ENCODE measurements at places on chromosomes 13 and 19.
A peak's percentile ranks its signal among the peaks of the same experiment; 100 is the strongest.

DNA sequence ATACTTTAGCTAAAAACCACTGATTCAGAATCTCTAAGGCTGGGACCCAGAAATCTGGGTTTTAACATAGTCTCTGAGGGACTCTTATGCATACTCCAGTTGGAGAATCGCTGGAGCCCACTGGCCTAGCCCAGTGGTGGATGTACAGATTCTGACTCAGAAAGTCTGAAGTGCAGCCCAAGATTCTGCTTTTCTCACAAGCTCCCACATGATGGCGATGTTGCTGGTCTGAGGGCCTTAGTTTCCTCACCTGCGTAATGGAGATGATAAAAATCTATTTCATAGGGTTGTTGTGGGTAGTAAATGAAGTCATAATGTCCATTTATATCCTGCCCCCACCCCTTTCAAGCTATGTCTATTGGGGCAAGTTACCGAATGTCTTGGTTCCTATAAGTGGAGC, 7.7 kb upstream of the CDADC1 start:
- no peak for DNase-seq
- no peak overlapping the region for H3K27ac ChIP-seq
- H3K4me3 ChIP-seq: no peak overlapping the region
- no peaks in the 10 kb centered on the region for H3K27me3 ChIP-seq

GRCh38 chr13:23777575-23777870, 111.7 kb downstream of the MIPEP start:
- peaks cover 3% of the 10 kb centered on the region for H3K4me1 ChIP-seq
- H3K36me3 ChIP-seq: no peaks in the 10 kb centered on the region
- DNase-seq: no peak
- no peak overlapping the region for H3K4me3 ChIP-seq

- no peaks in the 10 kb centered on the region for H3K36me3 ChIP-seq
- DNase-seq: no peak
- no peak overlapping the region for H3K27ac ChIP-seq
- H3K4me3 ChIP-seq: no peak overlapping the region
- H3K27me3 ChIP-seq: no peaks in the 10 kb centered on the region
- H3K4me1 ChIP-seq: no peaks in the 10 kb centered on the region
Observed at GRCh38 chr19:34972163-34972705, 8.2 kb upstream of the ZNF792 start.

GRCh38 chr19:34408411-34408810, 4.2 kb downstream of the PDCD2L start:
- DNase-seq: no peak
- H3K27me3 ChIP-seq: no peaks in the 10 kb centered on the region
- H3K27ac ChIP-seq: no peak overlapping the region
- H3K4me1 ChIP-seq: no peaks in the 10 kb centered on the region
- no peak overlapping the region for H3K4me3 ChIP-seq

DNA sequence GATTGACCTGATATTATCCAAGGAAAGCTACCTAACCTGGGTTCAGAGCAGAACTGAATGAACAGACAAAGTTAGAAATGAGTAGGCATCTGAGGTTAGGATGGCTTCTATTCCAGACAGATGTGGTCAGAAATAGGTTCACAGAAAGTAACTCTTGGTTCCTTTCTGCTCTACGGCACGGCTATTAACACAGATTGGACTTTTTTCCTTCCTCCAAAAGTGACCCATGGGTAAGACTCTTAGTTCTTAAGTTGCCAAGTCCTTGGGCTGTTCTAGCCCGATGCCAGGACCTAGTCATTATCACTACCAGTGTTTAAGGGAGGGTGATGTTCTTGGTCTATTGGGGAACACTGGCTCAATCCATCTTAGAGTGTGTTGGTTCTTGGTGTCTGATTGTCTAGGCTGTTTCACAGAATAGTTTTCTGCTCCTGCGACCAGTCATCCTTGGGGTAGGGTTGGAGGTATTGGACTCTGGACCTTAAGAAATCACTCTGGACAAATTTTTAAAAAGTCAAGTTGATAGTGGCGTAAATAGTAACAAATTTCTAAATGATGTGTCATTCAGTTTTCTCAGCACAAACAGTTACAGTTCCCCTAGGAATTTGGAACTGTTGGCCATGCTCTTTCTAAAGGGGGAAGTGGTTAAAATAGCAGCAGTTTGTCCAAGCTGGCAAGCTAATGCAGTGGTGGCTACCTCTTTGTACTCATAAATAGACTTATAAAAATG, 60.1 kb upstream of the MYCBP2 start:
- H3K27ac ChIP-seq: peak overlapping the region; percentile 43
- no peaks in the 10 kb centered on the region for H3K27me3 ChIP-seq
- H3K36me3 ChIP-seq: no peaks in the 10 kb centered on the region

- H3K4me1 ChIP-seq: peaks cover 35% of the 10 kb centered on the region
- no peaks in the 10 kb centered on the region for H3K36me3 ChIP-seq
- no peak for DNase-seq
- no peaks in the 10 kb centered on the region for H3K27me3 ChIP-seq
- peak overlapping the region; percentile 89 for H3K27ac ChIP-seq
Observed at GRCh38 chr13:24092108-24092507, 68.4 kb upstream of the SPATA13 start.

DNA sequence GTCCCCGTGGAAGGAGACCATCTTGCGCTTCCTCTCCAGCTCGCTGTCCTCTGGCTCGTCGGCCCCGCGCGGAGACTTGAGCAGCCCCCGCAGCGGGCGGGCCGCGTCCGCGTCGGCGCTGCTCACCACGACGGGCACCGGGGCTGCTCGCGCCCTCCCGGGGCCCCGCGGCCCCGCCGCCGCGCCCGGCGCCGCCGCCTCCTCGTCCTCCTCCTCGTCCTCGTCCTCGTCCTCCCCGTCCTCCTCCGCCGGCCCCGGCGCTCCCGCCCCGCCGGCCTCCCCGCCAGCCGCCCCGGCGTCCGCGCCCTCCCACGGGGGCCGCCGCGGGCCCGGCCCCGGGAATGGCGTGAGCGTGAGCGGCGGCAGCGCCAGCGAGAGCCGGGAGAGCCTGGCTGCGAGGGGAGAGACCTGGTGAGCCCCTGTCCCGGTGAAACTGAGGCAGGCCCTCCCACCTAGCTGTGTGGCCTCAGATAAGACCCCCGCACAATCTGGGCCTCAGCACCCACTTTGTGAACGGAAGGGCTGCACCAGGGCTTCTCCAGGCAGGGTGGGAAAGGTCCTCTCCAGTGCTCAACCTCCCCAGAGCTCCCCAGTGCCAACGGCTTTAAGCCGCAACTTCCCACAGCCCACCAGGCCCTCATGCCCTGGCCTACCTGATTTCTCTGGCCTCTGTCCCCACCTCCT, 17.8 kb downstream of the LMTK3 start:
- peaks cover 41% of the 10 kb centered on the region for H3K4me1 ChIP-seq
- no peaks in the 10 kb centered on the region for H3K27me3 ChIP-seq
- no peak overlapping the region for H3K4me3 ChIP-seq
- H3K27ac ChIP-seq: peak overlapping the region; percentile 59
- H3K36me3 ChIP-seq: no peaks in the 10 kb centered on the region

- no peak overlapping the region for H3K27ac ChIP-seq
- peaks cover 25% of the 10 kb centered on the region for H3K4me1 ChIP-seq
- no peaks in the 10 kb centered on the region for H3K36me3 ChIP-seq
- H3K27me3 ChIP-seq: no peaks in the 10 kb centered on the region
- no peak for DNase-seq
Observed at GRCh38 chr19:10651851-10652250, 2.3 kb upstream of the ILF3 start.

DNA sequence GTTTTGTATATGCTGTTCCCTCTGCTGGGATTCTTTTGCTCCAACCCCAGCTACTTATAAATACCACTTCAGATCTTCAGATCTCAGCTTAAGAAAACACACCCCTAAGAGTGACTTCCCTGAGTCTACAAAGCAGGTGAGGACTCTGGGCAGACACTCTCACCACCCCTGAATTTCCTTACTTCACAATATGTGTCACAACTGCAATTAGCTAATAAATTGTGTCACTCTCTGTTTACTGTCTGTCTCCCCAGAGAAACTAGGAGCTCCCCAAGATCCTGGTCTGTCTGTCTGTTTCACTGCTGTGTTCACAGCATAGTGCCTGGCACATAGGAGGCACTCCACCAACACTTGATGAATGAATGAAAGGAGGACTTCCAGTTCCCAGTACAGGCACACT, 14.4 kb downstream of the CEBPA start:
- H3K27ac ChIP-seq: no peak overlapping the region
- no peak overlapping the region for H3K4me3 ChIP-seq
- DNase-seq: no peak
- no peaks in the 10 kb centered on the region for H3K36me3 ChIP-seq
- no peaks in the 10 kb centered on the region for H3K27me3 ChIP-seq

DNA sequence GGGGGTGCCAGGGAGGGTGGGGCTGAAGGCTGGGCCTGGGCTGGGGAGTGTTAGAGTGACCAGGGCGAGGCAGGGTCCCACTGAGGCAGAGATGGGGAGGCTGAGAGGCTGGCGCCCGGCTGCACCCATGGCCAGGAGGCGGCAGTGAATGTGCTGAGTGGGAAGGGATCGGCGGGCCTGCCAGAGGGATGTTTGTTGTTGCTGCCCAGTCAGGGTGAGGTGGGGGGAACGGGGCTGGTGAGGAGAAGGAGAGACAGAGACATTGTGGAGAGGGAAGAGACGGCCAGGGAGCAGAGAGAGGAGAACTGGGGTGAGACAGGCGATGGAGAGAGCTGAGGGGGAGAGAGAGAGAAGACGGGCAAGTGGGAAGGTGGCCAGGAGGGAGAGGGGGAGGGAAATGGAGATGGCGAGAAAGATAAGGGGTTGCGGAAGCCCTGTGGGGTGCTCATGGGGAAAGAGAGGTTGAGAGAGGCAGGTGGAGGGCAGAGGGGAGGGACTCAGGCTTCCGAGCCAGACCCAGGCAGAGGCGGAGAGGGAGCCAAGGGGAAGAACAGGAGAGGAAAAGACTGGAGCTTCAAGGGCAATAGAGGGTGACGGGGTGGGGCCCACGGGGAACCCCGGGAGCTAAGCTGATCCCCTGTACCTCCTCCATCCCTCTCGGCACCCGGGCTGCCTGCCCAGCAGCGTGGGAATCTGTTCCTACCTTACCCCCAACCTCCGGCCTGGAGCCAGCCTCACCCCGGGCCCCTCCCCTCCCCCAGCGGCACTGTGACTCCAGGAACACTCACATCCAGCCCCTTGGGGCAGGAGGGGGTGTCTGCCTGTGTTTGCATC, 690 bp upstream of the B3GNT8 start:
- H3K4me1 ChIP-seq: peaks cover 31% of the 10 kb centered on the region
- peak overlapping the region; percentile 30 for H3K4me3 ChIP-seq

- no peaks in the 10 kb centered on the region for H3K36me3 ChIP-seq
- no peak overlapping the region for H3K27ac ChIP-seq
- no peaks in the 10 kb centered on the region for H3K27me3 ChIP-seq
Observed at GRCh38 chr13:36067746-36068381, 63.3 kb downstream of the DCLK1 start.

GRCh38 chr13:27955014-27955591, 14.0 kb downstream of the CDX2 start:
- H3K36me3 ChIP-seq: no peaks in the 10 kb centered on the region
- H3K4me1 ChIP-seq: peaks cover 12% of the 10 kb centered on the region
- no peak for DNase-seq
- peaks cover 46% of the 10 kb centered on the region for H3K27me3 ChIP-seq

DNA sequence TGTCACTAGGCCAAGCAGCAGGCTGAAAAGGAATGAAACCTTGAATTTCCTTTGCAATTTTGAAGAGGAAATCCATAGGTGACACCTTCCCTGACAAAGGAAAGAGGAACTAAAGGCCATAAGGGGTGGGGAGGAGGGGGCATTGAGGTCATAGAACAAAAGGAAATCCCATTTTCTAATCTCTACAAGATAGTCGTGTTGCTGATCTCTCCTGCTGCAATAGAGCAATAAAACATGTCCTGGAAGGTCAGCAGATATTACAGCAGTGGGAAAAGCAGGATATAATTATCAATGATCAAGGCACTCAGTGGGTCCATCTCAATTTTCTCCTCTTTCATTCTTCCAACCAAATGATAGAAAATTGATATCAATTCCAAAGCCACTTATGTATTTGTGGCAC, 20.3 kb upstream of the RAP2A start:
- H3K36me3 ChIP-seq: no peaks in the 10 kb centered on the region
- H3K4me1 ChIP-seq: no peaks in the 10 kb centered on the region
- no peak overlapping the region for H3K27ac ChIP-seq
- no peak for DNase-seq
- H3K4me3 ChIP-seq: no peak overlapping the region

DNA sequence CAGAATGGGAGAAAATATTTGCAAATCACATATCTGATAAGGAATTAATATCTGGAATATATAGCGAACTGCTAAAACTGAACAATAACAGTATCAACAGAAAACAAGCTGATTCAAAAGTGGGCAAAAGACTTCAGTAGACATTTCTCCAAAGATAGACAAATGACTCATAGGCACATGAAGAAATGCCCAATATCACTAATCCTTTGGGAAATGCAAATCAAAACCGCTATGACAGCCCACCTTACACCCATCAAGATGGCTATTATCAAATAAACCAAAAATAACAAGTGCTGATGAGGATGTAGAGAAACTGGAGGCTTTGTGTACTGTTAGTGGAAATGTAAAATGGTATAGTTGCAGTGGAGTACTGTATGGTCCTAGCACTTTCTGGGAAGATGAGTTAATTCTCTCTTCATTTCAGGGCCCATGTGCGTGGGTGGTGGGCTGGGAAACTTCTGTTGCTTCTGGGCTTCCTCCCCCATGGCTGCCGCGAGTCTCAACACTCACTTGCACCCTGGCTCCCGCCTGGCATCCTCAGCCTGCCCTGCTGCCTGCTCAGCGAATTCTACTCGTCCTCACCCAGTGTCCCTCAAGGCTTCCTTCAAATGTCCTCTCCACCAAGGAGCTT, 12.4 kb upstream of the GJA3 start:
- H3K4me3 ChIP-seq: no peak overlapping the region
- H3K27ac ChIP-seq: no peak overlapping the region
- no peak for DNase-seq
- H3K27me3 ChIP-seq: no peaks in the 10 kb centered on the region
- H3K4me1 ChIP-seq: no peaks in the 10 kb centered on the region

GRCh38 chr19:3359015-3359918, 7.1 kb upstream of the NFIC start:
- peaks cover 9% of the 10 kb centered on the region for H3K4me1 ChIP-seq
- peak overlapping the region; percentile 92 for H3K4me3 ChIP-seq
- H3K27me3 ChIP-seq: no peaks in the 10 kb centered on the region
- peak overlapping the region; percentile 98 for H3K27ac ChIP-seq

DNA sequence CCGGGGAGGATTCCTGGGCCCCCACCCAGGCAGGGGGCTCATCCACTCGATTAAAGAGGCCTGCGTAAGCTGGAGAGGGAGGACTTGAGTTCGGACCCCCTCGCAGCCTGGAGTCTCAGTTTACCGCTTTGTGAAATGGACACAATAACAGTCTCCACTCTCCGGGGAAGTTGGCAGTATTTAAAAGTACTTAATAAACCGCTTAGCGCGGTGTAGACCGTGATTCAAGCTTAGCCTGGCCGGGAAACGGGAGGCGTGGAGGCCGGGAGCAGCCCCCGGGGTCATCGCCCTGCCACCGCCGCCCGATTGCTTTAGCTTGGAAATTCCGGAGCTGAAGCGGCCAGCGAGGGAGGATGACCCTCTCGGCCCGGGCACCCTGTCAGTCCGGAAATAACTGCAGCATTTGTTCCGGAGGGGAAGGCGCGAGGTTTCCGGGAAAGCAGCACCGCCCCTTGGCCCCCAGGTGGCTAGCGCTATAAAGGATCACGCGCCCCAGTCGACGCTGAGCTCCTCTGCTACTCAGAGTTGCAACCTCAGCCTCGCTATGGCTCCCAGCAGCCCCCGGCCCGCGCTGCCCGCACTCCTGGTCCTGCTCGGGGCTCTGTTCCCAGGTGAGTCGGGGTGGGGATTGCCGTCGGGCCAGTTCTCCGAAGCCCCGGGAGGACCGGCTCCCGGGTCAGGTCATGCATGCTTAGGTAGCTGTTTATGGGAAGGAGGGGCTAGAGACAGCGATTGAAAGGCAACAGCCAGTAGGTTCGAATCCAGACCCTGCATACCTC, at the start of gene ICAM1:
Gene ICAM1 (plus strand): TSS at position 505 of the 779 bp plus-strand sequence. CDS start 40 bp downstream, at position 545.
- H3K4me3 ChIP-seq: peak within 1 kb of the TSS; percentile 32
- no peaks in the 10 kb centered on the region for H3K27me3 ChIP-seq
- no peaks in the 10 kb centered on the region for H3K36me3 ChIP-seq
- peaks cover 14% of the 10 kb centered on the region for H3K4me1 ChIP-seq
- DNase-seq: peak; percentile 65

Measured in thyroid gland (tissue), 4 donors.